Left lobe of liver (tissue), 2 donors: ENCODE measurements at places on chromosomes 13 and 19. TPM values are rescaled to one million over a fixed set of nuclear protein-coding genes. Genes with fewer than 3 reads are reported as not detected.

The KPTN gene
- total RNA-seq: 6.6 TPM

The CDX2 gene
- not detected for total RNA-seq

The C19orf18 gene
- 1.1 TPM for total RNA-seq

DNA sequence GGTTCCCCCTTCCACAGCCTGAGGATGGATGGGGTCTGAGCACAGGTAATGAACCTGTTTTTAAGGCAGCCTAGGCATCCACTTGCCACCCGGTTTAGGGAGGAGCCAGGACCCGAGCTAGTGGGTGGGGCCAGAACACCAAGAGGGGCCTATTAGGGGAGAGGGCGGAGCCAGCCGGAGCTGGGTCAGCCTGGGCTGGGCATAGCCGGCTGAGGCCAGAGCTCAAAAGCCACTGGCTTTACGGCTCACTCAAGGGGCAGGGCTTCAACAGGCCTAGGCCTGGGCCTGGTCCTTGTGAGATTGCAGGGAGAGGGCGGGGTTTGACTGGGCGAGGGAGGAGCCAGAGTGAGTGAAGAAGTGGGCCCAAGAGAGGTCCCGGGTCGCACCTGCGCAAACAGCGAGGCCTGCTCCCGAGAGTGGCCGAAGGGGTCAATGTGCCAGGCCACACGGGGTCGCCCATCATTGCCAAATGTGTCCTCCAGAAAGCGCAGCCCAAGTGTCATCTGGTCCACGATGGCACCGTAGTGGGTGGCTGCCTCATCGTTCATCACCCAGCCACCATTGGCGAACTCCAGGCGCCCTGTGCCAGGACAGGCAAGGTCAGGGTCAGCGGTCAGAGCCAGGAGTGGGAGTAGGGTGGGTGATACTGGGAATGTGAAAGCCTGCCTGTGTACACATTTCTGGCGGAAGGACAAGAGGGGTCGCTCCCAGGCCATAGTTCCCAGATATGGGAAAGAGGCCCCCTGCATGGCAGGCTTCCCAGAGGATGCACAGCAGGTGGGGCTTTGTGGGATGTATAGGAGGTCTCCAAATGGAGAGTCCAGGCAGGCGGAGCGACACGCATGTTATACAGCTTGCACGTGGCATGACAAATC is 1.9 kb downstream of the MAN2B1 start:
- no peak for DNase-seq

GRCh38 chr13:73767747-73768315 is 366.4 kb downstream of the KLF12 start:
- DNase-seq: no peak

The GNG7 gene
- 4.0 TPM for total RNA-seq
